ENCODE measurements at places on chromosomes 7 and 10. TPM values are rescaled to one million over a fixed set of nuclear protein-coding genes. Genes with fewer than 3 reads are reported as not detected.

ZNF425 gene
- total RNA-seq: 4.3 TPM

H2BK1 gene
- total RNA-seq: not detected

ASIC3 gene
- total RNA-seq: not detected

SCRN1 gene
- total RNA-seq: 93.1 TPM

SLC26A5 gene
- total RNA-seq: not detected

CPA5 gene
- total RNA-seq: 0.09 TPM
